ENCODE measurements at places on chromosomes 2 and 18.
A peak's percentile ranks its signal among the peaks of the same experiment; 100 is the strongest.

DNA sequence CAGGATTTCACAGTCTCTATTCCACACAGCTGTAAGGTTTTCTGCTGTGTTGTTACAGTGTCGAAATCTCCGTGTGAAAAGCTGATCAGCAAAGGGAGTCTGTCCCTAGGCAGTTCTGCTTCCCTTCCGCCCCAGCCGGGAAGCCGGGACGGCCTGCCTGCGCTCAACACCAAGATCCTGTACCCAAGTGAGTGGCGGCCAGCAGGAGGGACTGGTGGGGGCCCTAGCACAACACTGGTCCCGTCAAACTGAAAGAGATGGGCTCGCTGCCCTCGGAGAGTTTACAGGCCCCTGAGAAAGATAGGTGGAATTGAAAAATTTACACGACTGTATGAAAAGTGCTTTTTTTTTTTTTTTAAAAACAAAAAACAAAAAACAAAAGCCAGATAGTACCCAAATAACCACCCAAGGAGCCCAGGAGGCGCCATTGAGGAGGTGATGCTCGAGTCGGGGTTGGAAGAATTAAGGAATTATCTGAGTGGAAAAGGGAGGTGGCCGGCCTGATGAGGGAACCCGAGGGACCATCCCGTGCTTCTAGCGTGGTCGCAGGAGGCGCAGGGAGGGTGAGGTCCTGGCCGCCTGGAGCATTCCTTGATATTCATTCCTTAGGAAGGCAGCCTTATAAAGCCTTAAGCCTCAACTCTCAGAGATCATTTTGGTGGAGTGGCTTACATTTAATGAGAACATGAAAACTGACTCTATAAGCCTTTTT is 96.7 kb downstream of the DGKD start:
- DNase-seq: no peak

GRCh38 chr18:57953883-57954282 is 90.1 kb upstream of the NEDD4L start:
- DNase-seq: no peak

GRCh38 chr2:159136391-159136790 is 150.1 kb downstream of the WDSUB1 start:
- no peak for DNase-seq

- peak; percentile 74 for DNase-seq
Measured at GRCh38 chr2:207240649-207241048, 74.9 kb upstream of the KLF7 start.

DNA sequence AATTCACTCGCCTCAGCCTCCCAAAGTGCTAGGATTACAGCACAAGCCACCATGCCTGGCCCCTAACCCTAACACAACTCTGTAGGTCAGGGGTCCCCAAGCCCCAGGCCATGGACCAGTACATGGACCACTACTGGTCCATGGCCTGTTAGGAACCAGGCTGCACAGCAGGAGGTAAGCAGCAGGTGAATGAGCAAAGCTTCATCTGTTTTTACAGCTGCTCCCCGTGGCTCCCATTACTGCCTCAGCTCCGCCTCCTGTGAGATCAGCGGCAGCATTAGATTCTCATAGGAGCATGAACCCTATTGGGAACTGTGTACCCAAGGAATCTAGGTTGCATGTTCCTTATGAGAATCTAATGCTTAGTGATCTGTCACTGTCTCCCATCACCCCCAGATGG is 201.7 kb downstream of the NRP2 start:
- no peak for DNase-seq

DNA sequence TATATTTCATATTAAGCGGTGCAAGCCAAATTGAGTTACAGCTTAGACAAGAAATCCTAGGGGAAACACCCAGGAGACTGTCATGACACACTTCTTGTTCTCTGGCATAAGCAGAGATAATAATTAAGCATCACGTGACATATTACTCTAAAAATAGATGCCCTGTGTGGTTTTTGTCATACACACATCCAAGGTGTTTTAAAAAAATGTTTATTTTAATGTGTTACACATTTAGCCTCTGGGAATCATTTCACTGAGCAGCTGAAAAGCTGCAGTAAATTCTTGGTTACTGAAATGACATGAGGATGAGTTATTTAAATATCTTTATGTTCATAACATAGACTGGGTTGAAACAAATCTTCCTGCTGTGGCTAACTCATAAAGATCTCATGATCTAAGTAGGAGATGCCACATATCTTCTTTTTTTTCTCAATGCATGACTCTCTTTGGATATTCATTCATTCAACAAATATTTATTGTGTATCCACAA is 38.0 kb upstream of the ERMN start:
- peak; percentile 7 for DNase-seq

DNA sequence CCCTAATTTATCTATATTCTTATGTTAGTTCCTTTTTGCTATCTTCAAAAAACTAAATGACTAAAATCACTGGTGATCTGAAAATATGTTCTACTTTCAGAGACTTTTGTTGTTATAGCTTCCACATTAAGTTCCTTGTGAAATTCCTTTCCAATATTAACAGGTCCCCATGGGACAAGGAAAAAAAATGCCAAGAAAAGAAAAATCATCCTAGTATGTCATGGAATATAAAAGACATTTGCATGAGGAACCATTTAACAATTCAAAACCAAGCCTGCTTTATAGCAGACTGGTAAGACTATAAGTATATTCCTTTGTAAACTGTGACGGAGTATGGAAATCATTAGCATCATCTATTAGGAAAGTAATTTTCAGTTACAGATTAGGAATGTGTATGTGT is 48.1 kb downstream of the COBLL1 start:
- no peak for DNase-seq

DNA sequence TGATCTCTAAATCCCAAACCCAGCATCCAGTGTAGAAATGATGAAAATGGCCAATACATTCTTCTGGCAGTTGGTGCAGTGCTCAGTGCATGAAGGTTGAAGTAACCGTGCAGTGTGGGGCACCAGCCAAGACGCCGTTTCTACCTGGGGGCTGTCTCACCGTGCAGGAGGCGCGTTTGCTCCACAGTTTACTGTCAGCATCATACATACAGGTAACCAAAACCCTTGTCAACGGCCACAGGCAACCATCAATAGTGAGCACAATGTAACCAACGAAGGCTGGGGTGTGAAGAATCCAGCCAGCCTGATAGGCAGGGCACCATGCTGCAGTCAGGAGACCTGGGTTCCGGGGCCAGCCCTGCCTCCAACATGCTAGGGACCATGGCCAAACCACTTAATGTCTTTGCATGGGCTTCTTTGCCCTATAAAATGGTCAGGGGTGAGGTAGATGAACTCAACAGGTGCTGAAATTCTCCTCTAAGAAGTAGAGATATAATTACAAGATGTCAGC is 127.5 kb upstream of the ID2 start:
- DNase-seq: no peak

GRCh38 chr2:12718015-12718671 is 1.4 kb downstream of the TRIB2 start:
- no peak for DNase-seq

GRCh38 chr2:226310146-226310545 is 489.5 kb downstream of the IRS1 start:
- DNase-seq: no peak

GRCh38 chr2:26845021-26845420 is 2.9 kb upstream of the DPYSL5 start:
- no peak for DNase-seq

All from common myeloid progenitor, CD34-positive (primary cell).